ENCODE measurements at places on chromosomes 6 and 20. TPM values are rescaled to one million over a fixed set of nuclear protein-coding genes. Genes with fewer than 3 reads are reported as not detected.

ENPP3 gene
- total RNA-seq: 0.86 TPM

- DNase-seq: peak; percentile 46
Observed at GRCh38 chr6:43009124-43009523, 4.6 kb downstream of the MEA1 start.

DNA sequence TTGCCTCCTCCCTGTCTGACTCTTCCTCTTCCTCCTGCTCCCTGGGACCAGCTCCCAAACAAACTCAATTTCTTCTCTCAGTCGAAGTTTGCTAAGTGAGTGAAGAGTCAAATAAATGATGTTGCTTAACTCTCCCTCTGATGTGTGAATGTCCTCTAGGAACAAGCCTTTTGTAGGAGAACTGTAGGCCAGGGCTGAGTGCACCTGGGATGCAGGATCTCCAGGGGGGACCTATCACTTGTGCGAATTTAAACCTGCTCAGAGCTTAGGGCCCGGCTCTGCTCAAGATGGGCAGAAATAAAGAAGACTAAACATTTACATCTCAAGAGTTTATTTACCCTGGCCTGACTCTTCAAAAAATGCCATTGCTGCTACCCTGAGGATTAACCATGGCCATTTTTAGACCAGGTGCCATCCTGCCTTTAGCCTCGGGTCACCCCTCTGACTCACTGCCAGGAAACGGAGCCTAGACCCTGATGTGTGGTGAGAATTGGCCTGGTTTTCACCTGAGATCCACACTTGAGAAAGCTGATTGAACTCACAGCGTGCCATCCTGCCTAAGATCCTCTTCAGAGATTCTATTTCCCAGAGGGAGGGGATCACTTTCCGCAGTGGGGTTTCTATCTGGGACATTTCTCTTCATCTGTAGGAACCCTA is 63.6 kb upstream of the CD93 start:
- no peak for DNase-seq

WFDC5 gene
- not detected for total RNA-seq

GRCh38 chr20:53873230-53873604 is 197.2 kb downstream of the BCAS1 start:
- no peak for DNase-seq

- DNase-seq: no peak
Observed at GRCh38 chr6:150588888-150589499, 10.7 kb upstream of the PLEKHG1 start.

SLC17A4 gene
- not detected for total RNA-seq

DNA sequence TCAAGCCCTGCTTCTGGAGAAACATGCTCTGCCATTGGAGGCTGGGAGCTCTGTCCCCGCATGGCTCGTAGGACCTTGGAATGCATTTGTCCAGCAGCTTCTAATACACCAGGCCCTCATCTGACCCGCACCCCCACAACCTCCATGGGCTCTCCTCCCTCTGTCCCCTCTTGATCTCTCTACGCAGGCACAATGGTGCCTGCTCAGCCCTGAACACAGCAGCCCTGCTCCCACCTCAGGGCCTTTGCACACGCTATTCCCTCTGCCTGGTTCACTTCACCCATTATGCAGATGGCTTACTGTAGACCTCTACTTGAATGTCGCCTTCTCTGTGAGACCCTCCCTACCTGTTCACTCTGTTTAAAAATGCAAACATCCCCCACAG is 27.0 kb upstream of the PTGIS start:
- peak; percentile 37 for DNase-seq

C6orf163 gene
- total RNA-seq: 0.95 TPM

UBE3D gene
- 5.2 TPM for total RNA-seq

EHMT2 gene
- total RNA-seq: 46.0 TPM

DNA sequence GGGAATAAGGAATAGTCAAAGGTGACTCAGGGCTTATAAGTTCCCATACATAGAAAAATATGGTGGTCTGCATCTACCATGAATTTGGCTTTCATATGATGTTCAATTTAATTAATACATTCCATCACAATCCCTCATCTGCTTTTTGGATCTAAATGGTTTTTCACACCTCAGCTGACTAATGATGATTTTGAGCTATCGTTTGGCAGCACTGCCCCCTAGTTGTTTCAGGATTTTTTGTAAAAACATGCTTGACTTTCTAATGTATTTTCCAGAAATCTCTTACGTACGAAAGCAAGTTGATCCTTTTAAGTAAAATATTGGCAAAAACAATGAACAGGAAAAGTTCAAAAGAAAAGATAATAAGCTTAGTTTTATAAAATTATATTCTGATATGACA is 408.6 kb upstream of the ADGRB3 start:
- DNase-seq: no peak

DNA sequence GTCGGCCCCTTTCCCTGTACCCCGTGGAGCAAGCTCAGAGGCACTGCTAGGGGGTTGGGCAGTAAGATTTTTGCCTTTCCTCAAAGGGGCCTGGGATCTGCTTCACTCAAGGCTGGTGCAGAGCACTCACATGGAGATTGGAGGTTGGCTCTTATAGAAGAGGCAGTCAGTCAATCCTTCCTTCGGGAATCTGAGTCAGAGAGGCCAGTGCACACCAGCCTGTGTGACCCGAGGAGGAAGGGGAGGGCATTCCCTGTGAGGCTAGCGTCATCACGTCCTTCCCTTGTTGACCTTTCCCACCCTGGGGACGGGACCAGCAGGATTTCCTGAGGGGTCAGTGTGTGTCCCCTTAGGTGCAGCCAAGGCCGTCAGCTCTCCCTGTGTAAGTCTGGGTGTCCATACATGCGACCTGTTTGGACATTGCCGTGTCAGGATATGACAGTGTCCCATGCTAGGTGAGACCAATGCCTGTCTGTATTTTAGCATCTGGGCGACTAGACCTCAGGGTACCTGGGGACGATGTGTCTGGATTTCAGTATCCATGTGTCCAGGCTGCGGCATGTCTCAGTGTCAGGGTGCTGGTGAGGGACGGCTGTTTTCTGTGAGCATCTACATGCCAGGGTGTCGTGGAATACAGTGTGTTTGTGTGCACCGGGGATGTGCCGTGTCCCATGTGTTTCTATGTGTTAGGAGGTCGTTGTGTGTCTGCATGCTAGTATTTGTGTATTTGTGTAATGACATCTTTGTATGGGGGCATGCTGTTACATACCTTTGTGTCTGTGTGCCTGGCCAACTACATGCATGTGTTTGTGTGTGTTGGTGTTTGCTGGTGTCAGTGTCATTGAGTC is 2.8 kb upstream of the ZNF512B start:
- DNase-seq: no peak

DNA sequence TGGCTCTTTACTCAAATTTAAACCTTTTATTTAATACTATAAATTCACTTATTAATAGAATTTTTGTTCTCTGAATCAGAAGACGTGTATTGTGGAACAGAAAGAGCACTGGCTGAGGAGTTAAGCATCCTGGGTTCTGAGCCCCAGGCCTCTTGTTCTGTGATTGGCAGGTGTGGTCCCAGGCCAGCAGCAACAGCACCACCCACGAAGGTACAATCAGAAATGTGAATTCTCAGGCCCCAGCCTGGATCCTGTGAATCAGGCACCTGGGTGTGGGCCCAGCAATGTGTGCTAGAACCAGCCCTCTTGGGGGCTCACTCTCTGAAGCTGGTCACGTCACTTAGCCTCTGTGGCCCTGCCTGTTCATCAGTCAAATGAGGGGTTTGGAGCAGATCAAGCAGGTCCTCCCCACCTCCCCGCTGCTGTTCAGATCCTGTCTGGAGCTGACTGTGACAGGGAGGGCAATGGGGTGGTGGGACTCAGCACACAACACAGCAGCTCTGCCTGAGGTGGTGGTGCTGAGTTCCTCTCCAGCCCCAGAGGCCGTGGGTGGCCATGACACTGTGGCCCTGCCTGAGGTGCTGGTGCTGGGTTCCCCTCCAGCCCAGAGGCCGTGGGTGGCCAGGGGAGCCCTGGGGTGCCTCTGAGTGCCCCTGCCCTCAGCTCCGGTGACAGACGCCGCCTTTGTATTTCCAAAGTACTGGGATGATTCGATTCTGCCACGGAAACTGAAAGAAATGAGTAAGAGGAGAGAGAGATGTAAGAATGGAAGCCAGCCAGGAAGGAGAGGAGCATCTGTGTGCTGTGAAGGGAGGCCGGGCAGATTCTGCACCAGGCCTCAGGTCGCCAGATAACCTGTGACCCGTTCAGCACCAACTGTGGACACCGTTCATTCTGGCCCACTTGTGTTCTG is 41.6 kb upstream of the FRMD1 start:
- DNase-seq: peak; percentile 47

- no peak for DNase-seq
Observed at GRCh38 chr6:14873101-14873500, 372.8 kb upstream of the JARID2 start.

- DNase-seq: peak; percentile 85
Observed at GRCh38 chr20:47663354-47664067, 121.8 kb downstream of the SULF2 start.

All from activated CD4-positive, alpha-beta memory T cell treated with anti-CD3 and anti-CD28 coated beads for 36 hours (primary cell).